ENCODE measurements at places on chromosomes 3 and 15. TPM values are rescaled to one million over a fixed set of nuclear protein-coding genes. Genes with fewer than 3 reads are reported as not detected.

GRCh38 chr3:148187296-148187695 lies 510.4 kb upstream of the AGTR1 start:
- DNase-seq = no peak

GRCh38 chr3:160757233-160758106 lies 1.4 kb downstream of the PPM1L start:
- peak; percentile 4 for DNase-seq

DNA sequence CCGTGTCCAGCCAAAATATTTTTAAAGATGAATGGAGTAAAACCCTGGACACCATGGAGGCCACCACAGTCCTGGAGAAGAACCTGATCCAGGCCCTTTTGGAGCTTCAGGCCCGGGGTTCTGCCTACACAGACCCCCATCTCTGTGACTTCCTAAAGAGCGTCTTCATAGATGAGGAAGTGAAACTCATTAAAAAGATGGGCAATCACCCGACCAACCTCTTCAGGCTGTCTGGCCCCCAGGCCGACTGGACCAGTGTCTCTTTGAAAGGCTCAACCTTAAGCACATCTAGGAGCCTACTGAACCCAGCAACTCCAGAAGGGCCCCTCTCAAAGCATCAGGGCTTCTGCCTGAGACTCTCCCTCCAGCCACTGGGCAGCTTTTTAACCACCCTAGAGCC lies 107.9 kb upstream of the FAM174B start:
- DNase-seq = no peak

GRCh38 chr15:61700803-61701202 lies 359.4 kb downstream of the VPS13C start:
- no peak for DNase-seq

Gene CLDN18
- 0.18 TPM for total RNA-seq

DNA sequence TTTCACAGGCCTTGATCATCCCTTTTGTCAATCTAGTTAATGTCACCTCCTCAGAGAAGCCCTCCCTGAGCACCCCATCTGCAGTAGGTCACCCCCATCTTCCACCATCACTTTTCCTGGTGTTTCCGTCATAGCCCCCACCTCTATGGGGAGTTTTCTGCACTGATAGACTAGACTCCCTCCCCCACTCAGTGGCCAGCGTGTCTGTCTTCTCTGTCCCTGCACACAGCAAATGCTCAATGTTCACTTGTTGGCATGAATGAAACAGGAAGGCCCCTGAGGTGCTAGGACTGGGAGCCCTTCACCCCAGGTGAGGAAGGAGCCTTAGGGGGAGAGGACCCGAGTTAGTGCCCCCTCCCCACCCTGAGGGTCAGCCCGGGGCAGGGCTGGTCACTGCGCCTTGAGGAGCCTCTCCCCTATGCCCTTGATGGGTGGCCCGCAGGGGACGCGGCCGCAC lies 15.8 kb upstream of the FANCD2 start:
- no peak for DNase-seq

DNA sequence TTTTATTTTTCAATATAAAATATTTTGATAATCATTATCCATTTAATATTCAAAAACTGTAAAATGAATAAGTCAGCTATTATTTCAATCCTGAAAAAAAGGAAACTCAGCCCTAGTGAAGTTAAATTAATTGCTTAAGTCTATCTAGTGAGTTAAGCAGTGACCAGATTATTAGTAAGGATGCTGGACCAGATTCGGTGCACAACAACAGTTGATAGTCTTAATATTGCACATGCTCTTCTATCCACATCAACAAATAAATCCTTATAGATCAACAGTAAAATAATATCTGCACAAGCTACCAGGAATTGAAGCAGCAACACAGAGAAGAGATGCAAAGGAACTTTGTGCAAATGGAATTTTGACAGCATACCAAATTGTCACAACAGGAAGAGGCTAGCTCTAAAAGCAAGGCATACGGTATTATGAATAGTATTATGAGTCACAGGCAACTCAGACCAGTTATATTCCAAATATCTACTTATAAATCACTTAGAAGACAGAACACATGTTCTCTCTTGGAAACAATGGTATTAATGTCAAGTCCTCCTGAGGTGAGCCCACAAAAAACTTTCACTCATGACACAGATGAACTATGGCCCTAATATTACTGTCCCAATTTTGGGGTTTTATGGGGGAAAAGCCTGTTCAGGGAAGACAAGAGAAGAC lies 24.9 kb downstream of the VPS13C start:
- DNase-seq = no peak

DNA sequence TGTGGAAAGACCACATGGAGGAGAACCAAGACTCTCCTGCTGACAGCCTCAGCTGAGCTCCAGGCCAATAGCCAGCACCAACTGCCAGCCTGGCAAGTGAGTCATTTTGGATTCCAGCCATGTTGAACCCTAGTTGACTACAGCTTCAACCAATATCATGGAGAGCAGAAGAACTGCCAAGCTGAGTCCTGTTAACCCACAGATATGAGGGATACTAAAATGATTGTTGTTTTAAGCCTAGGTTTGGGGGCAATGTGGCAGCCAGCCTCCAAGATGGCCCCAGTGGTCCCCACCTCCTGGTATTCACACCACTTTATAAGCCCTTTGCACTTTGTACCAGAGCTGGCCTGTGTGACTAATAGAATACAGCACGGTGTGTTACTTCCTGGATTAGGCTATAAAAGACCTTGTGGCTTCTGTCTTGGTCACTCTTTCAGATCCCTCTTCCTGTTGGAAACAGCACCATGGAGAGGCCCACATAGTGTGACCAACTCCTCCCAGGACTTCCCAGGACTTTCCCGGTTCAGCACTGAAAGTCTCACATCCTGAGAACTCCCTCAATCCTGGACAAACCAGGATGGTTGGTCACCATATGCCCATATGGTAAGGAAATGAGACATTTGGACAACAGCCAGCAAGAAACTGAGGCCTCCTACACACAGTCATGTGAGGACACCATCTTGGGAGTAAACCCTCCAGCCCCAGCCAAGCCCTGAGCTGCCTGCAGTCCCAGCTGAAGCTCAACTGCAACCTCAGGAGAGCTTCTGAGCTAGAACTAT lies 32.4 kb upstream of the CDV3 start:
- no peak for DNase-seq

- no peak for DNase-seq
Measured at GRCh38 chr3:58041182-58041825, 33.1 kb downstream of the FLNB start.
